Type B pancreatic cell (in vitro differentiated cells): ENCODE measurements at places on chromosomes 7 and 10. TPM values are rescaled to one million over a fixed set of nuclear protein-coding genes. Genes with fewer than 3 reads are reported as not detected.
A peak's percentile ranks its signal among the peaks of the same experiment; 100 is the strongest.

The CYP2C8 gene
- total RNA-seq, result 2.2 and 2.9 TPM in 2 replicates

DNA sequence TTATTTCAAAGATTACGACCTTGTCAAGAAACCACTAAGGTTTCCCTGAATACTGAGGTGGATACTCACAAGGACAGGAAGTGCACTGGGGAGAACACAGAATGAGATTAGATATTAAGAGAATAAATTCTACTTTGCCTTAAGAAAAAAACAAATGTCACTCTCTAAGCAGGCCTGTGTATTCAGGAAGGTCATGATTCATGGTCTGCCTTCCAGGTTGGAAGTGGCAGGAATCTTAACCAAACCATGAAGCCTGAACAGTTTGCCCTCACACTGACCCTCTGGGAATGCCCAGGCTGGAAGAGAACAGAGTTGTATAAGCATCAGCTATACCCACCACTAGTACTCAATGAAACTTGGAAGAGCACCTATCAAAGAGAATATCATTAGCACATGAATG is 227.6 kb downstream of the DGKI start:
- H3K27ac ChIP-seq, result no peak overlapping the region
- peaks cover 4% of the 10 kb centered on the region for H3K27me3 ChIP-seq
- no peak for DNase-seq
- no peaks in the 10 kb centered on the region for H3K4me1 ChIP-seq
- H3K4me3 ChIP-seq, result no peak overlapping the region
- H3K36me3 ChIP-seq, result no peaks in the 10 kb centered on the region

The PKD2L1 gene
- total RNA-seq, result 0.26 TPM in 1 of 2 replicates, not detected in the other

The AUTS2 gene
- 53.8 and 94.1 TPM in 2 replicates for total RNA-seq

- DNase-seq, result no peak
- peak overlapping the region; percentile 75 for H3K27ac ChIP-seq
- peaks cover 32% of the 10 kb centered on the region for H3K4me1 ChIP-seq
- peaks cover 25% of the 10 kb centered on the region for H3K27me3 ChIP-seq
Observed at GRCh38 chr7:101121991-101122932, 4.6 kb upstream of the SERPINE1 start.
